ENCODE measurements at places on chromosomes 2 and 18. TPM values are rescaled to one million over a fixed set of nuclear protein-coding genes. Genes with fewer than 3 reads are reported as not detected.
A peak's percentile ranks its signal among the peaks of the same experiment; 100 is the strongest.

The XIRP2 gene
- total RNA-seq = not detected

DNA sequence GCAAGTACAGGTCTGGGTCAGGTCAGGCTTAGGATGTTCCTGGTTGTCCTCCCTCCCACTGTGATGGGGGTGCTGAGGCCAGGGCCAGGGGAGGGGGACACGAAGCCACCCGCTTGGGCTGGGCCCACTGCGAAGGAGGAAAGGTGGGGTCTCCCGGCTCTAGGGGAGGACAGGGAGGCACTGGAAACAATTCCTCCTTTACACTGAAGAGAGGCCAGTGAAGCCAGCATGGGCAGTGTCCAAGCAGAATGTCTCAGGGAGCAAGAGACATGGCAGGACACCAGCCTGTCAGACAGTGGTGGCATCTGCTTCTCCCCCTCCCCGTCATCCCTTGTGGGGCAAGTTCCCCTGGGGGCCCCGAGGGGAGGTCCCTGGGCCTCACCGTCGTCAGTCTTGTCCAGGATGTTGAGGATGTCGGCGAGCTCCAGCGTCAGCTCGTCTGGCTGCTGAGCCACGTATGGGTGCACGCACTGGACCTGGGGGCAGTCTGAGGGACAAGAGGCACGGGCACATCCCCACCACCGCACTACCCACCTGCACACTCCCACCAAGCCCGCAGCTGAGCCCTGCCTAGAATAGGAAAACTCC, 10.8 kb downstream of the SNORC start:
- peak; percentile 62 for DNase-seq
- peaks cover 13% of the 10 kb centered on the region for H3K27me3 ChIP-seq
- no peak overlapping the region for H3K4me3 ChIP-seq
- peaks cover 4% of the 10 kb centered on the region for H3K4me1 ChIP-seq
- no peaks in the 10 kb centered on the region for H3K36me3 ChIP-seq
- H3K27ac ChIP-seq = no peak overlapping the region

DNA sequence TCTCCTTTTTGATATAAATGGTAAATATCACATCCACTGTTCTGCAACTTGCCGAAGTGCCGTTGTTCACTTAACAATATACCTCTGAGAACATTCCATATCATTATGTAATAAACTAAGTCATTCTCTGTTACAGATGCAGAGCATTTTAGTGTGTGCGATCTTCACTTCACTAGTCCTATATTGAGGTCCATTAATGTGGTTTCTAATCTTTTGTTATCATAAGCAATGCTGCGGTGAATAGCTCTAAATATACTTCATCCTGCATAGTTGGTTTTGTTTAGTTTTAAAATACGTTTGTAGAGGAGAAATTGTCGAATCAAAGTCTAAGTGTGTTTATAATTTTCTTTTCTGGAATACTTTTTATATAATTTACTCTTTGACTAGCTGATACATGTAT, 280.3 kb upstream of the TRIB2 start:
- DNase-seq = no peak

DNA sequence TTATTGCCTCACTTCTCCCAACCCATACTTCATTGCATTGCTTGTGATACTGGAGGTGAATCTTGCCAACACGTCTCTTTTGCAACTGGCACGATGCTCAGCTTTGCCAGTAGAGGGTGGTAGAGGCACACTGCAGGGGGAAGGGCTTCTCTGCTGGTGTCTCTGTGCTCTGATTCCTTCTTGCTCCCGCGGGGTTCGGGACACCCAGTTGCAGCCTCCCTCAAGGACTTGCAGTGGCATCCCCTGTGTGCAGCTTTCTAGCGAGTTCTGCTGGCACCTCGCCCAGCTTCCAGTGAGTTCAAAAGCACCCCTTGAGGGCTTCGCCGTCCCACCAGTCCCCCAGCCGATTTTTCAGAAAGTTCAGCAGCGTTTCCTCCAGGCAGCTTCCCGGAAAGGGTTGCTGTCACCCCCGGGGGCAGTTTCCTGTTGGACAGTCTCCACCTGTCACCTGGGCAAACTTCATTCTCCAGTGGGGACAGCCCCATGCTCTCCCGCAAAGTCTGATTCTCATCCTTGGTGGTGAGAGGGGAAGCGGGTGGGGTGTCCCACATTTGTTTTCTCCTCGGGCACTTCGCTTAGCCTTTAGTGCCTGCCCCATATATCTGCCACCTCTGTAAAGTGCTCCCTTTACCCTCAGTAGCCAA, 35.4 kb upstream of the EN1 start:
- H3K4me1 ChIP-seq = peaks cover 4% of the 10 kb centered on the region
- peak; percentile 16 for DNase-seq
- peak overlapping the region; percentile 38 for H3K4me3 ChIP-seq
- H3K27me3 ChIP-seq = no peaks in the 10 kb centered on the region

- H3K4me1 ChIP-seq = no peaks in the 10 kb centered on the region
- H3K4me3 ChIP-seq = no peak overlapping the region
Observed at GRCh38 chr18:55220523-55220922, 261.3 kb upstream of the CCDC68 start.

GRCh38 chr18:79958981-79959380, 5.5 kb upstream of the HSBP1L1 start:
- H3K36me3 ChIP-seq = no peaks in the 10 kb centered on the region
- peaks cover 11% of the 10 kb centered on the region for H3K4me1 ChIP-seq
- DNase-seq = no peak
- H3K27me3 ChIP-seq = no peaks in the 10 kb centered on the region
- no peak overlapping the region for H3K4me3 ChIP-seq
- H3K27ac ChIP-seq = no peak overlapping the region

- no peak for DNase-seq
- peaks cover 22% of the 10 kb centered on the region for H3K4me1 ChIP-seq
- no peak overlapping the region for H3K4me3 ChIP-seq
- H3K27me3 ChIP-seq = no peaks in the 10 kb centered on the region
Observed at GRCh38 chr2:105887256-105887655, 142.5 kb downstream of the NCK2 start.

- H3K36me3 ChIP-seq = no peaks in the 10 kb centered on the region
- peak within 1 kb of the TSS; percentile 53 for H3K27ac ChIP-seq
- peak within 1 kb of the TSS; percentile 47 for H3K4me3 ChIP-seq
- H3K4me1 ChIP-seq = peaks cover 28% of the 10 kb centered on the region
- DNase-seq = peak; percentile 94
Observed at GRCh38 chr2:120735746-120736170, at the start of gene GLI2. TSS of gene GLI2 (plus strand) at chr2:120735868. CDS start at chr2:120797321, 61,453 bp downstream.

The NRP2 gene
- 68.8 TPM for total RNA-seq

The CABLES1 gene
- total RNA-seq = 29.0 TPM

The DSG2 gene
- 8.7 TPM for total RNA-seq

The FABP1 gene
- total RNA-seq = not detected

All from upper lobe of left lung (tissue), 6 donors.